ENCODE measurements at places on chromosomes 3 and 15.

- peak; percentile 66 for DNase-seq
Observed at GRCh38 chr15:100338971-100339444, 2.8 kb downstream of the ADAMTS17 start.

DNA sequence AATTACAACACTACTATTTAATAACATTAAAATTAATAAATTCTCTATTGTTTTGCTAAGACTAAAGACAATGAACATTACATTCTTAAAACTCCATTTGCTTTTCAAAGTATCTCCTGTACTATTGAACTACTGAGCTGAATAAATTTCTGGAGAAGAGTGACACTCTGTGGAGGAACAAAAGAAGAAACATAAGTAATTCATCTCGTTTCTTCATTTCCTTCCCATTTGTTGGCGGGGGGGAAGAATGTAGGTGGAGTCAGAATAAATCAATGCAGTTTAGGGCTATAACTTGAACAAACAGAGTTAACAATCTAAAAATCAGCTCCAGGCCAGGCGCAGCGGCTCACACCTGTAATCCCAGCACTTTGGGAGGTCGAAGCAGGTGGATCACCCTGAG, 32.7 kb downstream of the EFHB start:
- DNase-seq, result no peak

GRCh38 chr15:69515926-69516325, 63.3 kb downstream of the RPLP1 start:
- no peak for DNase-seq

DNA sequence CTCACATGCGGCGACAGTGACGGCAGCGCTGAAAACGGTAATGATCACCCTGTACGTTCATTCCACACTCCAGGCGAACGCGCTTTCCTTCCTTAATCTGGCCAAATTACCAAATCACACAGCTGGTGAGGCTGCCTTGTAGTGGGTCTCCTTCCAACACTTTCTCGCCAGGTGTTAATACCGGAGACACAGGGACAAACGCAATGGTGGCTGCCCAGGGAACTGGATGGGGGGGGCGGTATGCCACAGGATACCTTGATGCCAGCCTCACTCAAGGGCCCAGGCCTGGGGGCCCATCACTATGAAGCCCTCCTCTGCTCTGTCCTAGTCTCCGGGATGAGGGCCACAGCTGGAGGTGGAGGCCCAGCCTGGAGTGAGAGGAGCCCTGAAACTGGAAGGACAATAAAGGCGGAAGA, 1.4 kb upstream of the CAMK2N2 start:
- no peak for DNase-seq

DNA sequence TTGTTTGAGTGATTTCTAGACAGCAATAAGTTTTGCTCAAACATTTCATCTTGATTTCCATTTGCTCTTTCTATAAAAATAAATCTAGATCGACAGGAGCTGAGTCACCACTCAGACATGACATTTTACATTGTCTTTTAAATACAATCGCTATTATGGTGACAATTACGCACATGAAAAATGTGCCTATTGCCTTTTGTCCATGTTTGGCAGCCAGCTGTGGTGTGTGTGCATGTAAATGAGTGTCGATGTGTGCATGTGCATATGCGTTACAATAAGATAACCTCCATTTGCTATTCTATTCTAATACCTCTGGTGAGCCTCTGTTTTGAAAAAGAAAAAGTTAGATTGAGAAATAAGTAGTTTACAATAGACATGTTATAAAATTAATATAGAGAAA, 89.7 kb upstream of the GRM7 start:
- no peak for DNase-seq

DNA sequence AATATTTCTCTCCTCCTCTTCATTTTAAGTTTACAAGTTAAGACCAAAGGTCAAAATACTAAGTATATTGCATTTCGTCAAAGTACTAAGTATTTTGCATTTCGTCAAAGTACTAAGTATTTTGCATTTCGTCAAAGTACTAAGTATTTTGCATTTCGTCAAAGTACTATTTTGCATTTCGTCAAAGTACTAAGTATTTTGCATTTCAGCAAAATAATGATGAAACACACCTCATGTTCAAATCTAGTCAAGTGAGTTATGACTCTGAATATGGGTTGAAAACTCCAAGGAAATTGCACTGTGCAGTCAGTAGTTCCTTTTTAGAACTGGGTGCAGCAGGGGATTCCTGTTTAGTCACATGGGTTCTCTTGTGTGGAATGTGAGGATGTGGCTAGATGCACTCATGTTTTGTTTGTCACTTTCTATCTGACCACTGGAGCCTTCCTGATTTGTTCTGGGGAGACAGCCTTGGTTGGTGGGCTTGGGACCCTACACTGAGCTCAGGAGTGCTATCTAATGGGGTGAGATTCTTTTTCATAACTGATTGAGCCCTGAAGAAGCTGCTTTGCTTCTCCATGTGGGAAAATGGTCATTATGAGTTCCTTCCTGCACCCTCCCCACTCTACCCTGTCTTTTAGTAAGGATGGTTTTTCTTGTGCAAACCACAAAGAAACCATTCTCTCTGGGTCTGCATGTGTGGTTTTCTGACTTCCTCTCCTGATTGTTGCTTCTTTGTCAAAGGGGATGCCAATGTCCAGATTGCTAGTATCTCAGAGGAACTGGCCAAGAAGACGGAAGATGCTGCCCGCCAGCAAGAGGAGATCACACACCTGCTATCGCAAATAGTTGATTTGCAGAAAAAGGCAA, 73.4 kb downstream of the CCK start:
- no peak for DNase-seq

DNA sequence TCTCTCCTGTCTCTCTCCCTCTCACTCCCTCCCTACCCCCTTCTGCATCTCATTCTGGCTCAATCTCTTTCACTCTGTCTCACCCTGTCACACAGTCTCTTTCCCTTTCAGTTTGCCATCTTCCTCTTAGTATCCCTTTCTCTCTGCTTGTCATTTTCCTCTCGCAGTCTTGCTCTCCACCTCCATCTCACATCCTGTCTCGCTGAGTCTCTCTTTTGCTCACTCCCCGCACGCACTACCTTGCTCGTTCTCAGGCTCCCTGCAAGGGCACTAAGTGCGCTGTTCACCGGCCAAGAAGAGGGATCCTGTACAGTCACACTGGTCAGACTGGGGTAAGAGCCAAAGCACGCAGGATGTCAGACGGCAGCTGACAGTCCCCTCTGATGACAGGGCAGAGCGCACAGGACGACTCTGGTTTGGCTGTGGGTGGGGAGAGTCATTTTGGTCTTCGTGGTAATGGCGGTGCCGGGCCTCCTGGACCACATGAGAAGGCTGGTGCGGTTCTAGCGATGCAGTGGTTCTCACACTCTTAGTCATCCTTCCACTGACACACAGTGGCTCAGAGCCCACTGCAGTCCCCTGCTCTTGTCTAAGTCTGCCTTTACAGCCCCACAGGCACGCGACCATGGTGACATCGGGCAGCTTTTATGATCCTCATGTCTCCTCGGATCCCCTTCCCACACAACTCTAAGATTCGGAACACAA, 356.8 kb downstream of the FOXP1 start:
- no peak for DNase-seq

- DNase-seq, result peak; percentile 39
Observed at GRCh38 chr15:58070801-58071418, 5.4 kb upstream of the ALDH1A2 start.

GRCh38 chr15:41259546-41260189, 28.6 kb downstream of the CHP1 start:
- DNase-seq, result no peak
